GM13977 (cell line): ENCODE measurements at places on chromosomes 4 and X.

- DNase-seq = no peak
Measured at GRCh38 chr4:153710681-153711080, 26.6 kb downstream of the TLR2 start.

- DNase-seq = no peak
Measured at GRCh38 chr4:119604266-119604665, 24.3 kb downstream of the PDE5A start.

DNA sequence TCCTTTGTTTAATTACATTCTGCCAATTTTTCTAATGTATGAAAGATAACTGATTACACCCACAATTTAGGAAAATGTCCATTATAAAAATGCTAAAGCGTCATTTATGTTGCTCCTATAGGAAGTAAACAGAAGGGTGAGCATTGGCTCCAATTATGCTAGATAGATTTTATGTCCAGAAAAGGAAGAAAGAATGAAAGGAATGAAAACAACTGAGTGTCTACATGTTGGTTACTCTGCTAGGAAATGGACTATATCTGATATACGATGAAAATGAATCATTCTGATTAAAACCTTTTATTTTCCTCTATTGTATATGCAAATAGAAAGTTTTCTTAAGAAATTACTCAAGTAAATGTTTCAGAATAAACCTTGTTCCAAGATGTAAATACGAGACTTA, 1.6 kb downstream of the ENAM start:
- DNase-seq = no peak

GRCh38 chr4:123671636-123672404, 275.2 kb downstream of the SPRY1 start:
- DNase-seq = peak; percentile 34

GRCh38 chr4:84977396-84977795, 10.9 kb upstream of the WDFY3 start:
- DNase-seq = no peak

GRCh38 chrX:82734140-82734539, 774.0 kb upstream of the POU3F4 start:
- no peak for DNase-seq

DNA sequence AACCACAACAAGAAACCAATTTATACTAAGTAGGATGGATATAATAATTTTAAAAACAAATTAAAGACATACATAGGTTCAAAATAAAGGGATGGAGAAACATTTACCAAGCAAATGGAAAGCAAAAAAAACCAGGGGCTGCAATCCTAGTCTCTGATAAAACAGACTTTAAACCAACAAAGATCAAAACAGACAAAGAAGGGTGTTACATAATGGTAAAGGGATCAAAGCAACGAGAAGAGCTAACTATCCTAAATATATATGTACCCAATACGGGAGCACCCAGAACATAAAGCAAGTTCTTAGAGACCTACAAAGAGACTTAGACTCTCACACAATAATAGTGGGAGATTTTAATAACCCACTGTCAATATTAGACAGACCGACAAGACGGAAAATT, 66.6 kb downstream of the ATRX start:
- DNase-seq = no peak

GRCh38 chr4:144295286-144295995, 154.9 kb upstream of the GYPA start:
- no peak for DNase-seq

DNA sequence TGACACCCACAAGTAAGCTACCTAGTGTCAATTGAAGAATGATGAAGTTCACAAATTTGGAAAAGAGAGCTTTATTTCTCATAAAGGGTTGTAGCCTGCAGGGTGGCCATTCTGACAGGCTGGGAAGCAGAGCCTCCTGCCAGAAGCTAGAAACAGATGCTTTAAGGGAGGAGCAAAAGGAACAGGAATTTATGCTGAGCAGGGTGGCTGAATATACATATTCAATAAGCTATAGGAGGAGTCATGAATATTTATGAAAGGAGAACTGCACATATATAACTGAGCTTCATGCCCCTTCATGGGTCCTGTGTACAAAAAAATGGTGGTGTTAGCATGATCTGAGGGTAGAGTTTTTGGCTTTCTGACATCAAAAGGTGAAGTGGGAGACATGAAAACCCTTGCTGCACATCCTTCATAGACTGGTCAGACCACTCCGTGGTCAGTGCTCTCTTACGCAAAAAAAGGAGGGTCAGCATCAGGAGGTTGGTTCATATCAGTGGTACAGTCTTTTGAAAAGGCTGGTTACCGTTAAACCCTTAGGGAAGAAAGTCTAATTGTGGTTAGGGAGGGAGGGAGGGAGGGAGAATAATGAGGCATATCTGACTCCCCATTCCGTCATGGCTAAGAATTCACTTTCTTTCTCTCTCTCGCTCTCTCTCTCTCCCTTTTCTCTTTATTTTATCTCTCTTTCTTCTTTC, 121.4 kb downstream of the LUZP4 start:
- no peak for DNase-seq

GRCh38 chr4:109215506-109215905, 87.0 kb downstream of the COL25A1 start:
- no peak for DNase-seq

DNA sequence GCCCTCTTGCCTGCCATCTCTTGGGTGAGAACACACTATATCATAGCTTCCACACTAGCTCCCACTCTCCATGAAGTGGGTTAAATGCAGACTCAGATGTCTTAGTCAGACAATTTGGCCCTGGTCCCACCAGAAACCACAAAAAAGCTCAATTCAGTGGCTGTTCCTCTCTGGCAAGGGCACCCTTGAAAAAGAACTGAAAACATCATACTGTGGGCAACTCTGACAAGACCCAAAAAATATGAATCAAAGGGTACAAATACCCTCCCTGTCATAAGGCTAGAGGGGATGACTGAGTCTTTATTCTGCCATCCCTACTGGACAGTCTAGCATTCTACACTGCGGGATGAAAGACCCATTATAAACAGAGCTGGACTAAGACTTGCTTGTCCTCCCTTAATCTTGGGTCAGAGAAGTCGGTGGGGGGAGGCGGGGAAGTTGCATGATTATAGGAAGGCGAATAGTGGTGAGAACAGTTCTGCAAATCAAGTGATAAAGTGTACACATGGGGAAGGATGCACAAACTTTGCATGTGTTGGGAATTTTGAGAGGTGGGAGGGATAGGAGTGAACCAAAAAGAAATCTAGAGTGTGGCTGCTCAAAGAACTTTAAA, 172.1 kb downstream of the OPHN1 start:
- no peak for DNase-seq

DNA sequence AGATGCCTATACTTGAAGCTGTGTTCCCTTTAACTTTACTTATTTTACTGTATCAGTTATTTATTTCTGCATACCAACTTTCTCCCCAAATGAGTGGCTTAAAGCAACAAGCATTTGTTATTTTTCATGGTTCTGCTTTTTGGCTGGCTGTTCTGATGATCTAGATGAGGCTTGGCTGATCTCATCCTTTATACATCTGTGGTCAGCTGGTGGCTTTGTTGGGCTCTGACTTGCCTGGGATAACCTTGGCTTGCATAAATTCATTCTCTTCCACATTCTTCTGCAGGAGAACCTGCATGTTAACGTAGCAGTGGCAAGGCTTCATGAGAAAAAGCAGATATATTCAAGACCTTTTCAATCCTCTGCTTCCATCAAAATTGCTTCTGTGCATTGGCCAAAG, 1317.6 kb downstream of the ADGRL3 start:
- DNase-seq = no peak

DNA sequence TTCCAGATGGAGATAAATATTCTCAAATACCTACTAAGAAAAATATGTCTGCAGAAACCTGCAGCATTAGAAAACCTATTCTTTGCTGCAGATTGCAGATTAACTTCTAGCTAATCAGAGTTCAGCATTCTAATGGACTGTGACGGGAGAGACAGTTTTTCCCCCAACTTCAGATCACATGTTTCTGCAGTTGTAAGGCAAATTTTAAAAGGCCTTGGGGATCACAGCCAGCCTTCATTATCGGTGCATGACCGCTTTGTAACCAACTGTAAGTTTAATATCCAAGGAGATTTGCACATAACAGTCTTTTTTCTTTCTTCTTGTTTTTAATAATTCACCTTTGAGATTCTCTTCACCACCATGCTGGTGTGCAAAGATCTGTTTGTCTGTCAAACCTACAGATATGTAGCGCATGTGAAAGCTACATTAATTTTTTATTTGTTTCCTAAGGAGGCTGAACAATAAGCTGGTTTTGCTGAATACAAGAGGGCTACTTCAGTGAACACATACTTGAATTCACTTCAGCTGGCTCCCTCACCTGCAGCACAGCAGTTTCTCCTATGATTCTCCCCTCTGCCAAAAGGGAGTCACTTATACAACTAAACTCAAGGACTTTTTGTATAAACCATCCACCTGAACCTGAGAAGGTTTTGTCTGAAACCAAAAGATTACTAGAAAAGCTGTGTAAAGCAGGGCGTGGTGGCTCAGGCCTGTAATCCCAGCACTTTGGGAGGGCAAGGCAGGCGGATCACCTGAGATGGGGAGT, 488.5 kb downstream of the RPA4 start:
- DNase-seq = no peak

DNA sequence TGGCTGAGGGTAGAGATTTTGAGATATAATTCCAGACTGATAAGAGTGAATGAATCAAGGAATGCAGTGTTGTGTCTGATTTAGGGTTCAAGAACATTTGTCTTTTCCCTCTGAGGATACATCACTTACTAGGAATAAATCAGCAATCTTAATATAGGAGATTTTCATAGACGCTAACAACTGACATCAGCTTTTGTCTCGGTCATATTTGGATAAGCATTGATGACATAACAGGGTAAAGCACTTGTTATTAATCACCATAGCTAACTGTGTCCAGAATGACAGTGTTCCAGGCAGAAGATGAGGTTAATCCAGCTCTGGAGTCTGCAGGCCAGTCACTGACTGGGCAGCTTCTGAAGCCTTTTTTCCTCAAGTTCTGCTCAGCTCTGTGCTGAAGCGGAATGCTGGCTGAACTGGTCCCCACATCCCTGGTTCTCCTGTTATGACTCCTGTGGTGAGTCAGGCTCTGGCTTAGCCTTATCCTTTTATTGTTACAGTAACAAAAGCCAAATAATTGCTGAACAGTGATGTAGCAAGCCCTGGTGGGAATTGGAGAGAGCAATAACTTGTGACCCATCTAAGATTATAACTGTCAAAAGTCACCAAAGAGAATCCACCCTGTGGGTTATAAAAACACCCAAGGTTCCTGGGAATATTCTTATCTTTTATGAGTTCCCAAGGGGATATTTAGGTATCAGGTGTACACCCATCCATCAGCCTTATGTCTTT, 41.8 kb downstream of the FNIP2 start:
- DNase-seq = no peak

DNA sequence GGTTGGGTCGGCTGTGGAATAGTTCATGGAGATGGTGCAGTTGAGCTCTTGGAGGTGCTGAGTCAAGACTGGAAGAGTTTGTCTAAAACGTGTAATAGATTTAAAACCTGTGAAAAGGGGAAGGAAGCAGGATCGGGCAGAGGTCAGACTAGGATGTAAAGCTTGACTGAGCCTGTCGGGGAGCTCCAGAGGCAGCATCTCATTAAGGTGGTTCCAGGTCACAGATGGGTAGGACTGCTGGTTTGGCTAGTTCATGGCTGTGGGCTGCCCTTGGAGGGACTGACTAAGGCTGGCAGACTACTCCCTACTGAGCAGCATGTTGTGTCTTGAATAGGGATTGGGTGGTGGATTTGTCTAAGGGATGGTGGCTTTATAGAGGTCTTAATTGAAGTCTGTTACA, 28.4 kb upstream of the WDR1 start:
- DNase-seq = no peak

DNA sequence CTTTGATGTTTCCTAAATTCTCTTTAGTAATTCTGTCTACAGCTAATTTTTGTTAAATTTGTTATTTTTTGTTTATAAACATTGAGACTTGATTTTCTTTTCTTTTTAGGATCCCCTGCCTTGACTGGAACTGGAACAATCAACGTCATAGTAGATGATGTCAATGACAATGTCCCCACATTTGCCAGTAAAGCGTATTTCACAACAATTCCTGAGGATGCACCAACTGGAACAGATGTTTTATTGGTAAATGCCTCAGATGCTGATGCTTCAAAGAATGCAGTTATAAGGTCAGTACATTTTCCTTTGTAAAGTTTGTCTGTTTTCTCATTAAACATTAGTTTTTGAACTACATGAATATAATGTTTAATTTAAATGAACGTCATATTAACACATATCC, 119.4 kb downstream of the FAT4 start:
- DNase-seq = no peak

GRCh38 chr4:80043541-80043940, 29.5 kb downstream of the ANTXR2 start:
- DNase-seq = no peak

DNA sequence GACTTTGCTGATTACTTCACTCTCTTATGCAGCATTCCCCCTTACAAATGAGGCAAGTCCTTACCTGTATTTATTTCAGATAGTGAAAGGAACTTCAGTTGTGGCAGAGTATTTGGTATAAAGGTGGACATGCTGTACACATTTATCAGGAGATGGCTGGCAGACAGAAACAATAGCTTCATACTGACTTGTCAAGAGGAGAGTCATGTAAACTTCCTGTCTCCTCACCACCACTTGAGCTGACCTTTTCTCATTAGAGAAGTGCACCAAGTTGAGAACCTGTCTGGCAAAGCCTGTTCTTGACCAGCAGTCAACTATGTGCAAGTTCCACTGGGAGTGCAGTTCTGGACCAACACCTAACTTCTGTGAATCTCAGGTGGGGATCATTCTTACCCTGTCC, 80.8 kb downstream of the LARP1B start:
- DNase-seq = no peak

DNA sequence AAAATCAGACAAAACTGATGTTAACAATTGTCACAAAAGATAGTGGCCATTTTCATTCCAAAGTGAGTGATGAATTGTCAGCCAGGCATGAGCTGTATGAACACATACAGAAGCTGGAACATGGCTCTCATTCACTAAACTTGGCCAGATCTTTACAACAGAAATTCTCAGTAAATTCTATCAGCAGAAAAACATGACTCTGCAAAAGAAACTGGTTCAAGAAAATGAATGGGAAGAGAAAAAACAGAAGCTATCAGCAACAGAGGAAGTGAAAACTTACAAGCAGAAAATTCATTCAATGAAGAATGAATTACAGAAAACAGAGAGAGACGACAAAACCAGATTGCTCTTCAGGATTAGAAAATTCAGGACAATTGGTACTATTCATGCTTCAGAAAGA, 249.6 kb downstream of the COL25A1 start:
- no peak for DNase-seq

DNA sequence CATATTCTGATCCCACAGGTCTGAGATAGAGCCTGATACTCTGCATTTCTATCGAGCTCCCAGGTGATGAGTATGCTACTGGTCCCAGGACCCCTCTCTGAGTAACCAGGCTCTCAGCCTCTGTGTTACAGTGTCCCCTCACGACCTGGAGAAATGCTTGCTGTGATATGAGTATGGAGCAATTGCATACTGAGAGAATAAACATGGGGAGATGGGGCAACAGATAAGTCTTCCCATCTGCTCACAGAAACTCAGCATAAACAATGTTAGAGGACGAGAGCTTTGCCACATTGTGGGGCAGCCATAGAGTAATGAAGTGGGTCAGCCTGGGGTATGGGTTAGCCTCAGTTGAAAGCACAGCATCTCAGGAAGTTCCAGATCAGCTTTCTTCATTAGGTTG, 82.6 kb upstream of the HS3ST1 start:
- no peak for DNase-seq

- DNase-seq = no peak
Measured at GRCh38 chrX:136034668-136035067, 49.4 kb downstream of the SLC9A6 start.
